Fibroblast of skin of abdomen (primary cell): ENCODE measurements at places on chromosomes 1 and 21.

DNA sequence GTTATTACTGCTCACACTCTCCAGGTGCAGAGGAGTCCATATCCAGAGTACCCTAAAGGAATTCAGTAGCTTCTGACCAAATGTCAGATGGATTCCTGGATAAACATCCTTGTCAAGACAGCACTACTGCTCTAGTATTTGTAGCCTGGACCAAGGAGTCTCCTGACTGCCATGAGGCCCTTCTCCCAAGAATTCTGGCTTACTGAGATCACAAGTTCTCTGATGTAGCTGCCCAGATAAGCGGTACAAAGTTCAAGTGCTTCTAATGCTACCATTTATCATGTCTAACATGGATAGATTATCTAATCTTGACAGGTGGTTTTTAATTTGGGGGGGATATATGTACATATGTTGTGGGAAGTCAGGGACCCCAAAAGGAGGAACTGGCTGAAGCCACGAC lies 196.6 kb upstream of the HMCN1 start:
- no peak for DNase-seq

- no peak for DNase-seq
Measured at GRCh38 chr1:17581389-17582123, 42.1 kb downstream of the ARHGEF10L start.

DNA sequence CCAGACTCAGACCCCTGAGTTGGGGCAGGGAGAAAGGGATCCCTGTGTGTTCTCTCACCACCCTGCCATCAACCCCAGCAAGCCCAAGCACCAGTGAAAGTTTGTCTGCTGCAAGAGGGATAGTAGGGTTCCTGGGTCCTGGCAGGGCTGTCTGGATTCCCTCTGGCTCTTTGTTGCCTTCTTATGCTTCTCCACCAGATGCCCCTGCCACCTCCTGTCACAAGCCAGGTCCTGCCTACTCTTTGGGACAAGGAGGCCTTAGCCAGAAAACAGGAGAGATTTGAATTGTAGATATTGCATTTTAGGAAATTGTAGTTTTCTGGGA lies 21.7 kb downstream of the UBE2T start:
- DNase-seq: no peak

GRCh38 chr1:184068354-184068753 lies 16.8 kb downstream of the TSEN15 start:
- no peak for DNase-seq

- DNase-seq: peak; percentile 24
Measured at GRCh38 chr1:156438278-156438987, 62.1 kb downstream of the MEF2D start.

GRCh38 chr1:172041742-172042141 lies 200.4 kb downstream of the DNM3 start:
- DNase-seq: peak; percentile 51

DNA sequence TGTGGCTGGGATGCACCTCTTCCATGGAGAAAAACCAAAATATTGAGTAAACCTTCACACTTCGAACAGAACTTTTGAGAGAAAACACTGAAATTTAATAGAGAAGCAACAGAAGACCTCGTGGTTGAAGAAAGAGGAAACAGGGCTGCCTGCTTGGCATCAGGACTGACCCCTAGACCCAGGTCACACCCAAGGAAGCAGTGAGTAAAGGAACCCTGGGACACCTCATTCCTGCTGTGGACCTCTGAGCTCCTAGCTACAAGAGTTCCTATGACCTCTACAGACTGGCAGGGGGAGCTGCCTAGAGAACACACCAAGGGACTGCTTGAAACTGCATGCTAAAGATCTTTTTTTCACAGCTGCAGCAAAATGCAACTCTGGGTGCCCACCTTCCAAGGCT lies 67.8 kb downstream of the FASLG start:
- no peak for DNase-seq

- DNase-seq: no peak
Measured at GRCh38 chr1:156540955-156541354, 31.4 kb downstream of the IQGAP3 start.

- DNase-seq: no peak
Measured at GRCh38 chr1:14439015-14439414, 159.5 kb upstream of the KAZN start.

GRCh38 chr21:44817506-44817880 lies 369 bp downstream of the SUMO3 start:
- DNase-seq: peak; percentile 86

GRCh38 chr1:176843352-176844297 lies 320.9 kb downstream of the ASTN1 start:
- DNase-seq: peak; percentile 63

DNA sequence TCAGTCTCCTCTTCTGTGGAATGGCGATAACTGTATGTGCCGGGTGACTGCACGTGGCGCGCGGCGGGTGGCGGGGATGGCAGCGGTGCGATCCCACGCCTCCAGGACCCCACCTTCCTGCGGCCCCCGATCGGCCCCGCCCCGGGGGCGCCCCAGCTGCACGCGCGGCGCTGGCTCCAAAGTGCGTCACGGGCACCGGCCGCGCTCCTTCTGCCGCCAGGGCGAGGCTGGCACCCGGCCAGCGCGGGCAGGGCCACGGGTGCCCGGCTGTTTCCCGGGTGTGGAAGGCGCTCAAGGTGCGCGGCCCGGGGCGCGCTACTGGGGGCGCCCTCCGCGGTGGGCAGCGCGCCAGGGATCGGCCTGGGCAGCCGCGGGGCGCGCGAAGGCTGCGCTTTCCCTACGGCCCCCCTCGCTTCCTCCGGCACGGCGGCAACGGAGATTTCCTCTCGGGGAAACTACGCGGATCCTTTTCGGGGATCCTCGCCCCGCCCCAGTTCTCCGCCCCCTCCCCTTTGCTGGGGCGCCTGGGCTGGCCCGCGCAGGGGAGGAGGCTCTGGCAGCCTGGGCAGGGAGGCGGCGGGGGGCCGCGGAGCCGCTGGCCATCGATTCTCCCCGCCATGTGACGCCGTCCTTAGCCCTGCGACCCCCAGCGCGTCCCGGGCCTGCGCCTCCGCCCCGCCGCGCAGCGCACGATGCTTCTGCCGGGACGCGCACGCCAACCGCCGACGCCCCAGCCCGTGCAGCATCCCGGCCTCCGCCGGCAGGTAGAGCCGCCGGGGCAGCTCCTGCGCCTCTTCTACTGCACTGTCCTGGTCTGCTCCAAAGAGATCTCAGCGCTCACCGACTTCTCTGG lies at the start of gene EVA1C:
EVA1C (plus strand) TSS at position 545 of the 853 bp plus-strand sequence; CDS start at position 693, 148 bp downstream.
- DNase-seq: no peak

- no peak for DNase-seq
Measured at GRCh38 chr1:185008838-185009237, 34.5 kb upstream of the NIBAN1 start.

DNA sequence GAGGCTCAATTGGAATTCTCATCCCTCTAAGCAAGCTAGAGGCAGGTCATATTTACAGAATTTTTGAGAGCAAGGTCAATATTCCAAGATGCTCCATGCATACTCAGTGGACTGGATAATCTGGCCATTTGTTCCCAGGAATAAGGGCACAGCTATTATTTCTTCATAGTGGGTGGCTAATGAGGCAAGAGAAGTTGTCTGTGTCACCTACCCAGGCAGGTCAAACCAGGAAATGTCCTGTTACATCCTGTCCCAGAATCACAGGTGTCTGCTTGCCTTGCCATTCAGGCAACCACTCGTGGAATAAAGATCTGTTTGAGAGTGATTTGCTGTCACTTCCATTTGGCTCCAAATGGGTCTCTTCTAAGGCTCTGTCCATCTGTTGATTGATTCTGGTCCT lies 85.2 kb upstream of the ZP4 start:
- no peak for DNase-seq

GRCh38 chr1:150535511-150536287 lies 13.5 kb upstream of the ADAMTSL4 start:
- DNase-seq: peak; percentile 49

DNA sequence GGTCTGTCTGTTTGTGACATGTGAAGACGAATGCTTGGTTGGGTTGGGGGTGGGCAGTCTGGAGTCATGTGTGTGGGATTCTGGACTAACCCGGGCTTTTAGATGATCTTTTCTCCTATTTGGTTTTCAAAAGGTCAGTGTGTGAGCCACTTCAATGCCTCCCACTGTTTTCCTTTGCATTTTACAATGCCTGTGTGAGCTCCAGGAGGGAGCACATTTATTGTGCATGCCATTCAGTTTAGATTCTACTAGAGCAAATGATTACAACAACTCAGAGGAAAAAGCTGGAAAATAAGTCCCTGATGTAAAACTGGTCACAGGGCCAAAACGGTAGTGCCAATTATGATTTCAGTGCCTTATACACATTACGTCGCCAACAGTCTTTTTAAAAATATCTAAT lies 90.9 kb downstream of the LYPLAL1 start:
- DNase-seq: no peak

DNA sequence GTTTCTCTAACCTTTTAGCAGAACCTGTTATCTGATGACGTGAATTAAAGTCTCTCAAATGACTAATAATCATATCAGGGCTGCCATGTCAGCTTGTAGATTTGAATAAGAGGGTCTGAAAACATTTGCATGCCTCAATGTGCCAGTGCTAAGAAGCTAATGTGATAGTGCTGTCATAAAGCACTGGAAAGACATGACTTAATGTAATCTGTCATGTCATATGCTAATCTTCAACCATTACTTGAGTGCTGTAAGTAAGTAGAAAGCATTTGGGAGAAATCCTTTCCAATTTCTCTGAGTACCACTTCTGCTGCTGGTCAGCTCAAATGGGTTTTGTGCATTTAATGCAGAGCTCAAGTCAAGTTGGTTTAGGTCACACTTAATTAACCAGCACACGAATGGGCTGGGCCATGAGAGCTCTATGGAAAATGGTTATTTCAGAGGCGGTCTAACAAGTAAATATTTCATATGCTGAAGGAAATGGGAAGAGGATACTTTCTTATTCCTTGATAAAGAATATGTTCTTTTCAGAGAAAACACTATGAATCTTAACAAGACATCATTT lies 609.2 kb downstream of the LMO4 start:
- DNase-seq: no peak

DNA sequence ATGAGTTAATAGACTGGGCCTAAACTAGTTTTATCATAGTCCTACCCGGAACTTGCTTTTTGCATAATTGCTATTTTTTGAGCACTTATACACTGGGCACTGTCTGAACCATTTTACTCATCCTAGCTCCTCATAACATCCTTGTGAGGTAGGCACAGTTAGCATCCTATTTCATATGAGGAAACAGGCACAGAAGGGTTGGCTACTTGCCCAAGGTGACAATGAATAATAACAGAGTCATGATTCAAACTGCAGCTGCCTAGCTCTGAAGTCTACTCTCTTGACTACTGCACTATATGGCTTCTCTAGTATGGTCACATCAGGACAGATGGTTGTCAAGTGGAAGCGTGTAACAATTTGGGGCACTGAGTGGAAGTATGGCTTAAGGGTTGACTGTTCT lies 18.2 kb upstream of the RC3H1 start:
- peak; percentile 79 for DNase-seq

DNA sequence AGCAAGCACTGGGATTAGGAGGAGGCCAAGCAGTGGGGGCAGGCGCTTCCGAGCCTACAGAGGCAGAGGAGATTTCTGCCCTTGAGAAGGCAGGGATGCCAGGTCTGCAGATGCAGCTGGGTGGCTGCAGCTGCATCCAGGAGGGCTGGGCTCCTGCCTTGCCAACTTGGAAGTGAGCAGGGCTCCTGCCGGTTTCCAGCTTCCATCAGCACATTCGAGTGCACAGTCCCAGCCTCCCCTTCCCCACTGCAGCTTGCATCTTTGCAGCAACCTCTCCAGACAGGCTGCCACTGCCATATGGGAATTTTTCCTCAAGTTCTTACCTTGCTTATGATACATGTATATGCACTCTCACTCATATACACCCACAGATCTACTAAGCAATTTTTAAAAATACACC lies 1234.3 kb upstream of the B3GALT2 start:
- no peak for DNase-seq

DNA sequence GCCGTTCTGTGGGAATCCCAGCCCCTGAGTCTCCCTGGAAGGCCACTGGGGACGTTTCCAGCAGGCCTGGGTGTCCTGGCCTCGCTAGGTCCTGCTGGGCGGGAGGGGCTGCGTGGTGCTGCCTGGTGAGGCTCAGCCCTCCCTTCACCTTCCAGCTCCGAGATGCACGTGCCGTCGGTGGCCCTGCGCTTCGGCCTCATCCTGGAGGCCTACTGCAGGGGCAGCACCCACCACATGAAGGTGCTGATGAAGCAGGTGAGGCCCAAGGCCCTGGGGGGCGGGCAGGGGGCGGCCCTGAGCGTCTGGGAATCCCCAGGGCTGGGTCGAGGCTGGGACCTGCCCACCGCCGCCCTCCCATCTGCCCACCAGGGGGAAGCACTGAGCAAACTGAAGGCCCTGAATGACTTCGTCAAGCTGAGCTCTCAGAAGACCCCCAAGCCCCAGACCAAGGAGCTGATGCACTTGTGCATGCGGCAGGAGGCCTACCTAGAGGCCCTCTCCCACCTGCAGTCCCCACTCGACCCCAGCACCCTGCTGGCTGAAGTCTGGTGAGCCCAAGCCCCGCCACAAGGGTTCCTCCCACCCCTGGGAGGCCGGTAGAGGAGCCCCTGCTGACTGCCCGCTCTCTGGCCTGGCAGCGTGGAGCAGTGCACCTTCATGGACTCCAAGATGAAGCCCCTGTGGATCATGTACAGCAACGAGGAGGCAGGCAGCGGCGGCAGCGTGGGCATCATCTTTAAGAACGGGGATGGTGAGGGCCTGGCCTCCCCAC lies 70.3 kb downstream of the PIK3CD start:
- no peak for DNase-seq

DNA sequence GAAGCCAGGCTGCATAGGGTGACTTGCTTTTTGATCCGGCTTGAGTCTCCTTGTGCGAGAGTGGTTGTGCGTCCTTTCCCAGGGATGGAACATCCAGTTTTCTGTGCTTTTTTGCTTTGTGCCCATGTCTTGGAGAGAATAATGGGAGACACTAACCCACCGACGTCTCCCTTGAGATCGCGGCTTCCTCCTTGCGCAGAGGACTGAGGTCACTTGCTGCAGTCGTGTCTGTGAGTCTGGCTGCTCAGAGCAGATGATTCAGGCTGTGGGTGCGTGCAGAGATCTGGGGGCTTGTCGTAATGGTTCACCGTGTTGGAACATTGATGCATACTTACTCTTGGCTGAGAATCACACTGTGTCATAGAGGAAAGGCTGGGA lies 164.5 kb upstream of the CACNA1E start:
- peak; percentile 14 for DNase-seq

DNA sequence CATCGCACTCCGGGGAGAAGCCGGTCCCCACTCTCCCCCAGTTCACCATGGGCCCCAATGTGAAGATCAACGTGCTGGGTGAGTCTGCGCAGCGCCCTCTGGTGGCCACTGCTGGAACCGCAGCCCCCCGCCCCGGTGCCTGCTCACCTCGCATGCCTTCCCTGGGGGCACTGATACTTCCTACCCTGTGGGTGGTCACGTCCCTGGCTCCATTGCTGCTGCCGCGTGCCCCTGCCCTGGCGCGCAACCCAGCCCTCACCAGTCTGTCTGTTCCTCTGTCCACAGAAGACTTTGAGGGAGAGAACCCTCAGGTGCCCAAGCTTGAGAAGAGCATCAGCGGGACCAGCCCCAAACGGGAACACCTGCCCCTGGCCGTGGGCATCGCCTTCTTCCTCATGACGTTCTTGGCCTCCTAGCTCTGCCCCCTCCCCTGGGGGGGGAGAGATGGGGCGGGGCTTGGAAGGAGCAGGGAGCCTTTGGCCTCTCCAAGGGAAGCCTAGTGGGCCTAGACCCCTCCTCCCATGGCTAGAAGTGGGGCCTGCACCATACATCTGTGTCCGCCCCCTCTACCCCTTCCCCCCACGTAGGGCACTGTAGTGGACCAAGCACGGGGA lies 7.6 kb downstream of the EFNA3 start:
- DNase-seq: peak; percentile 41

GRCh38 chr1:60234776-60235175 lies 161.2 kb upstream of the C1orf87 start:
- no peak for DNase-seq

GRCh38 chr1:224816062-224816461 lies 113.4 kb upstream of the DNAH14 start:
- DNase-seq: no peak
